ENCODE measurements at places on chromosomes 13 and 19.

DNA sequence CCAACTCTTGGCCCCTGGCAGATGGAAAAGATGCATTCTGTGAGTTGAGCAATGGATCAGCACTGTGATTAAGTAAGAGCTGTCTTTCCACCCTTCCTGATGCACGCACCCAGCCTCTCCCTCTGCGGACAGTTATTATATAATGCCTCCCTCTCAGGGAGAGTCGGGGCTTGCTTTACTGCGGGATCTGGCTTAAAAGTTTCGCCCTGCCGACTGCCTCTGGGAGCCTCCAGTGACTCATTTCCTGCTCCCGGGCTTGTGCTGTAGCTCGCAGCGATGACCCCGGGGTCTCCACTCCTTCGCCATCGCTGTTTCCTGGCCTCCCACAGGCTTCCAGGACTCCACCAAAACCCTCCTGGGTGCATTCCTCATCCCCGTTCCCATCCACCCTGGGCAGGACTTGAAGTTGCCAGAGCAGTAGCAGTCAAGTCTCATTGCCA lies 107.4 kb upstream of the SLC7A1 start:
- no peak for DNase-seq

DNA sequence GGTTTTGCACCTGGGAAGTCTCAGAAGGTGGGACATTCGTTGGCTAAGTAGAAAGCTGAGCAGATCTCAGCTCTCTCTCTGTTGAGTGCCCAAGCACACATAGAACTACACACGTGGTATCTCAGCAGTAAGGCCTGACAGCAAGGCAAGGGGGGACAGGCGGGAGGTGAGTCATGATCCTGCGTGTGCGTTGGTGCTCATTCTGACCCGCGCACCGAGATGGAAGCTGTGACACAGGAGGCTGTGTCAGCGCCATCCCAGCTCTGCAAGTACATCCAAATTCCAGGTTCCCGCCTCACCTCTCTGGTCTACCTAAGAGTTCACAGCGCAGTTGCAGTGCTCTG lies 135.7 kb downstream of the USP12 start:
- no peak for DNase-seq

GRCh38 chr13:73222627-73223305 lies 164.0 kb downstream of the KLF5 start:
- no peak for DNase-seq

- no peak for DNase-seq
Measured at GRCh38 chr19:46192992-46193650, 36.4 kb upstream of the IGFL1 start.

- DNase-seq = no peak
Measured at GRCh38 chr13:110625771-110626321, 10.5 kb downstream of the NAXD start.

GRCh38 chr19:47026889-47027288 lies 7.3 kb downstream of the NPAS1 start:
- DNase-seq = no peak

GRCh38 chr13:99429670-99430069 lies 71.6 kb upstream of the TM9SF2 start:
- DNase-seq = no peak

DNA sequence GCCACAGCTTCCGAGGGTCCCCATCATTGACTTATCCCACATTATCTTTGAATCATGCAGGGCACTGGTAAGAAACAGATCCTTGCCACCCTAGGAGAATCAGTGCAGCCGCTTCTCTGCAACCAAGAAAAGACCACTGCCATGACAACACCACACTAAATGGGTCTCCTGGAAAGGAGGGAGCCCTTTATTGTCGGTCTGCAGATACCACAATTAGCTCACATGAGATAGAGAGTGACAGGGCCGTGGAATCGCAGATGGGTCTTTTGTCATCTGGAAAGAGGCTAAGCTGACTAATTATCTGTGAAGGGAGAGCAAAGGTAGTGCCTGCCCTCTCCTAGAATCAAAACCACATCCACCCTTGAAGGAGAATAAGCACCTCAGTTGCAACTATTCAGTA lies 178.3 kb upstream of the MYO16 start:
- no peak for DNase-seq

- no peak for DNase-seq
Measured at GRCh38 chr13:25136880-25137787, 35.0 kb downstream of the AMER2 start.

GRCh38 chr19:35533822-35534392 lies 651 bp downstream of the GAPDHS start:
- DNase-seq = peak; percentile 31

DNA sequence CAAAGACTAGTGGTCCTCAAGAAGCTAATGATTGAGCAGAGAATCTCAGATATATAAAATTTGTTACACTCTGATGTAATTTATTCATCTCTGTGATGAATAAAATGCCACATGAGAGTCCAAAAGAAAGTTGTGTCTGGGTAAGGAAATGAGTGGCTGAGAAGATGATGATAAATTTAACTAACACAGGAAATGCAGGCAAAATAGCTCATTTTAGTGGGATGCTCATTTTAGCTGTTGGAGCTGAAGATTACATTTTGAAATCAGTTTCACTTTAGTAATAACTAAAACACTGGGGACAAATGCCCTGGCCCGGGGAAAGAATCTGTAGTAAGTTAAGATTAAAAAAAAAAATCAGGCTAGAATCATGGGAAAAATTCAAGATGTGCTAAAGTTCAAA lies 35.2 kb downstream of the SPRY2 start:
- DNase-seq = no peak

- no peak for DNase-seq
Measured at GRCh38 chr19:45935267-45935666, 20.7 kb upstream of the NANOS2 start.

DNA sequence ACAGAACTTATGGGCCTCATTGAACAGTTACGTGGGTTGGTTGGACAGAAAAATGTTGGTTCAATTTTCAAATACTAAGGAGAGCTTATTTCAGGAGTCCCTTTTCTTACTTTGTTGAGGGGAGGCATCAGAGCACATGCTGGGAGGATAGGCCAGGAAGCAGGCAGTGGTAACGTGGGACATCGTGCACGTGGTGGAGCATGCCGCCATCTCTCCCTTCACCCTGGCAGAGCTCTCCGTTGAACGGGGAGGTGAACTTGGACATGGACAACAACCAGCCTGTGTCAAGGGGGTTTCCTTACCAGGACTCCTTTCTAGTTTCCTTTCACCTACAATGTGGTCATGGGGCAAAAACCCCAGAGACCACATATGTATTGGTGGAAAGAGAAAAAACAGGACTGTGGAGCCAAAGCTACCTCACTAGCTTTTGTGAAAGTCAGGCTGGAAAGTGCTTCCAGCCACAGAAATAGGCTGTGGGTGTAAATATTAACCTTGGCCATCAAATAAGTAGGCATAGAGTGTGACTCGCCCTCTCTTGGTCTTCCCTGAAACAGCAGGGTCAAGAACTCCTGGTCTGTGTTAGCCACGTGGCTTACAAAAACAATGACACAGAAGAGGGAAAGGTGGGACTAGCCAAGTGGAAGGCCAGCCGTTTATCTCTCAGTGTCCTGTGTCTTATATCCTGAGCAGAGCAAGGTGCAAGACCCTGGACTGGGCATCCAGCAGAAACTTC lies 14.4 kb downstream of the MICOS13 start:
- no peak for DNase-seq

- no peak for DNase-seq
Measured at GRCh38 chr13:80339563-80339911, 1.4 kb downstream of the SPRY2 start.

GRCh38 chr13:31051999-31052398 lies 109.7 kb downstream of the HSPH1 start:
- DNase-seq = no peak

DNA sequence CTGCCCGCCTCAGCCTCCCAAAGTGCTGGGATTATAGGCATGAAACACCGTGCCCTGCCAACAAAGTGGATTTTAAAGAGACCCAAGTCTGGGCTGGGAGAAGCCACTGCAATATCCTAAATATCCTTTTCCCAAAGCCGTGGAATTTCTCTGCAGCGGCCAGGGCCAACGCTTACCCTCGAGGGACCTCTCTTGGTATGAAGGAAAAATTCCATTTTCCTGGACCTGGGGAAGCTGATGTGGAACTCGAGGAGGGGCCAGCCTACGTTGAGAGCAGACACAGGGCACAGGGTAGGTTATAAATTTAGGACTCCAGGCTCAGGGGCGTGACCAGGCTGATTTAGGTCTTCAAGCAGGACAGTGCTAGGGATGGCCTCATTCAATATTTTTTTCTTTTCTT lies 17.7 kb upstream of the UPF1 start:
- no peak for DNase-seq

DNA sequence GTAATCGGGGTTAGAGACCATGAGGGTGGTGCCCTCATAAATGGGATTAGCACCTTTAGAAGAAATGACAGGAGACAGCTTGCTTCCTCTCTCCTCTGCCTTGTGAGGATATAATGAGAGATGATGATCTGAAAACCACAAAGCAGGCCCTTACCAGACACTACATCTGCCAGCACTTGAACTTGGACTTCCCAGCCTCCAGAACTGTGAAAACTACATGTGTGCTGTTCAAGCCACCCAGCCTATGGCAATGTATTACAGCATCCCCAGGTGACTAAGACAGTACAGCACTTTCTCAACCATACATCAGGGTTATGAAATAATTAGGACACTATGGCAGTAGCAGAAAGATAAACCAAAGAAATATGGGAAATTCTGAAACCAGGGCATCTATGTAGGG lies 7.4 kb downstream of the ZNF564 start:
- DNase-seq = no peak

GRCh38 chr13:79659121-79659521 lies 178.2 kb downstream of the NDFIP2 start:
- no peak for DNase-seq

- no peak for DNase-seq
Measured at GRCh38 chr13:40058757-40059236, 403.3 kb downstream of the COG6 start.

DNA sequence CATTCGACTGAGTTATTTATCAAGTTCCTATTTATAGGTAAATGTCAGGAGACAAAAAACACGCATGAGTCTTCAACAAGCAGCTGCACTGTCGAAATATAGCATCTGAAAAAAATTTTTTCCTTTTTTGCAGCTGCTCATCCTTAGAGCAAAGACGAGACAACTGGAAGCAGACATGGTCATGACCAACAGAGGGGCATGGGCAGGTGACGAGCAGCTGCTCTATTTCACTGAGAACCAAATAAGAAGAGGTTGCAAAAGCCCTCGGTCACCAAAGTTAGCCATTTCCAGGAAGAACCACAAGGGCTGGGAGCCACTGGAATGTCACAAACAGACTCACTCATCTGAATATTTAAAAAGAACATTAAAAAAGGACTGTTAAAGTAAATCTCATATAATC lies 22.2 kb downstream of the SOHLH2 start:
- DNase-seq = no peak

GRCh38 chr19:33143897-33144405 lies 12.0 kb downstream of the WDR88 start:
- peak; percentile 63 for DNase-seq

GRCh38 chr13:113876346-113877148 lies 12.7 kb upstream of the GAS6 start:
- DNase-seq = no peak

DNA sequence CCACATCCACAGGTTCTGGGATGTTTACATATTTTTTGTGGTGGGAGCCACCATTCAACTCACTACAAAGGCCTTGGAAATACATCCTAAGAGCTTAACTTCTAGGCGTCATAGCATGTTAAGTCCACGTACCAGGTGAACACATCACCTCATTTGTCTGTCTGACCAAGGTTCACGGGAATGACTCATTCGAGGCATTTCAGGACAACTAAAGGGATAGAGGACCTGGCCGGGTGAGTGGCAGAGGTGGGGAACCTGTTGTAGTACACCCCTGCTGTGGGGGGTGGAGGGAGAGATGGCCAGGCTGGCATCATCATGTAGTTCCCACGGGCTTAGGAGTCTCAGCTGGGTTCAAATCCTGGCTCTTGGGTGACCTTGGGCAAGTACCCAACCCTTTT lies 51.5 kb downstream of the BICRA start:
- no peak for DNase-seq

DNA sequence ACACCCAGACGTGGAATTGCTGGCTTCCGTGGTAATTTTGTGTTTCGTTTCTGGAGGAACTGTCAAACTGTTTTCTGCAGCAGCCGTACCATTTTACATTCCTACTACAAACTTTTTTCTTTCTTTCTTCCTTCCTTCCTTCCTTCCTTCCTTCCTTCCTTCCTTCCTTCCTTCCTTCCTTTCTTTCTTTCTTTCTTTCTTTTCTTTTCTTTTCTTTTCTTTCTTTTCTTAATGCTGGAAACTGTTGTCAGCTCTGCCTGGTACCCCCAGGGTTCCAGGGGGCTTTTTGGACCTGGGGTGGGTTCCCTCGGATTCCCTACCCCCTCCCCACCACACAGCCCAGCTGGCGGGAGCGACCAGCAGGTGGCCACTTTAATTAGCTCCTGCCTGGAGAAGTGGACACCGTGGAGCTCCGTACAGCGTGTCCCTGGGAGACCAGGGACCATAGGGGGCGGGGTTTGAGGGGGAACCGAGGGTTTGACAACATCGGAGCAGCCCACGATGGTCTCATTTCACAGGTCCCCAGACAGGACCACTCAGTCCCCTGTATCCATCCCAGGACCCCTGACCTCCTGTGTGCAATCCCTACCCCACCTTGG lies 24.4 kb downstream of the CELF5 start:
- no peak for DNase-seq

- DNase-seq = no peak
Measured at GRCh38 chr19:20371911-20372310, 193.7 kb downstream of the ZNF737 start.

GRCh38 chr13:101520672-101521071 lies 68.2 kb downstream of the ITGBL1 start:
- DNase-seq = no peak

DNA sequence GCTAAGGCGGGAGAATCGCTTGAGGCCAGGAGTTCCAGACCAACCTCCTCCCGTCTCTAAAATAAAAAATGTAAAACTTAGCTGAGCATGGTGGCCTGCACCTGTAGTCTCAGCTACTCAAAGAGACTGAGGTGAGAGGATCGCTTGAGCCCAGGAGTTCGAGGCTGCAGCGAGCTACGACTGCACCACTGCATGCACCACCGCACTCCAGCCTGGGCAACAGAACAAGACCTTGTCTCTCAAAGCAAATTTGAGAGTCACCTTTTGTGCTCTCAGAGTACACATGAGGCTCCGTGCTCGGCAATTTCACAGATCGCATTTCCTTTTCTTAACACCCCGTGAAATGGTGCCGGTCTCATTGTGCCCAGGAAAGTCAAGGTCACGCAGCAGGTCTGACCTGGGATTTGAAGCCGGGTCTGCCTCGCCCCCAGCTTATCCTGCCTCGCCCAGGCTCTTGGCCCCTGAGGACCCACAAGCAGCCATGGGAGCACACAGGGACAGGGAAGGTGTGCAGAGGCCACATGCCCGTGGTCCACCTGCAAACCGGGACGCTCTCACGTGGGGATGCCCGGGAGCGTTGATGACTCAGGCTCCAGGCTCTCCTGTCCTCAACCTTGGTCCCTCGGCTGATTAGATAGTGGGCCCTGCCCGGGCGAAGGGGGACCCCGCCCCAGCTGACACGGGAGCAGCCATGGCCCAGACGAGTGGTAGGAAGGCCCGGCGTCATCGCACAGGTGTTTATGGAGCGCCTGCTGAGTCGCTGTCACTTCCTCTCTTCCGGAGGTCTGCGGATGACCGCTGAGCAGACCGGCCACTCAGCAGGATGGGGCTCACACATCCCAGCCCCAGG lies 1.1 kb upstream of the SMIM24 start:
- no peak for DNase-seq

- DNase-seq = no peak
Measured at GRCh38 chr19:11735375-11735774, 3.4 kb downstream of the ZNF823 start.

All from activated naive CD8-positive, alpha-beta T cell treated with anti-CD3 and anti-CD28 coated beads, Interleukin-2, amount 50 U/mL, for 24 hours (primary cell).